ENCODE measurements at places on chromosomes 7 and 10.
A peak's percentile ranks its signal among the peaks of the same experiment; 100 is the strongest.

DNA sequence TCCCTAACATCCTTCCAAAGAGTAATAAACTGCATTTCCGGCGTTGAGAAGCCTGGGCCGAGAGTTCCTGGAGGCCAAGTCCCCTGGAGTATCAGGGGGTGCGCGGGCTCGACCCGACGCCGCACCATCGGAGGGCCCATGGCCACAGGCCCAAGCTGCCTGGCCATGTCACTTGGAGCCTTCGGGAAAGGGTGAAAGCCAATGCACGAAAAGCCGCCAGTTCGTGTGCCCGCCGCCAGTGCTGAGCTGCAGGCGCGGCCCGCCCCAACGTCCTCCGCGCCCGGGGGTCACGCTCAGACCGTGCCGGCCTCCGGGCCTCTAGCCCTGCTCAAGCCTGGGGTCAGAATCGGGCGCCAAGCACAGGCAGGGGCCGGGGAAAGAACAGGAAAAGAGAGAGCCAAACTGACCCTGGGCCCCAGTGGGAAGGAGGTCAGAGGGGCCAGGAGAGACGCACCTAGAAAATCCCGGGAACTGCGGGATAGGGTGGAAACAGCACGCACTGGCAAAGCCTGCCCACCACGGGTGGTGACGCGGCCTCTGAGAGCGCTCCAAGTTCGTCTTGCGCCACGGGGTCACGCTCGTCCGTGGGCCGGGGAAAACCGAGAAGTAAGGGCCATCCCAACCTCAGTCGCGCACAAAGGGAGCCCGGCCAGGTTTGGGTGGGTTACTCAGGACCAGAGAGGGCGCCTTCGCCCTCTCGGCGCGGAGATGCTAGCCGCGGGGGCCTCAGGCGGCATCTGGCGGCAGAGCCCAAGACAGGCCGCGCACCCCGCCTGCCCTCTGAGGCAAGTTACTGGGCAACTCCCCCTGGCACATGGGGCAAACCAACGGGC is 4.2 kb upstream of the EBF3 start:
- no peak for DNase-seq

GRCh38 chr10:114320249-114321116 is 81.4 kb downstream of the VWA2 start:
- DNase-seq, result no peak

- DNase-seq, result peak; percentile 27
Observed at GRCh38 chr7:140003913-140004382, 58.8 kb downstream of the PARP12 start.

GRCh38 chr10:132925071-132925561 is 17.3 kb downstream of the CFAP46 start:
- no peak for DNase-seq

GRCh38 chr10:124292911-124293615 is 125.7 kb downstream of the OAT start:
- no peak for DNase-seq

GRCh38 chr7:13262929-13263530 is 575.6 kb downstream of the ARL4A start:
- peak; percentile 28 for DNase-seq

GRCh38 chr7:111900283-111900682 is 305.9 kb downstream of the DOCK4 start:
- no peak for DNase-seq

Data from CD4-positive, CD25-positive, alpha-beta regulatory T cell (primary cell).